ENCODE measurements at places on chromosomes 2 and 18.

GRCh38 chr2:112472547-112473263, 9.3 kb upstream of the TTL start:
- DNase-seq = no peak

DNA sequence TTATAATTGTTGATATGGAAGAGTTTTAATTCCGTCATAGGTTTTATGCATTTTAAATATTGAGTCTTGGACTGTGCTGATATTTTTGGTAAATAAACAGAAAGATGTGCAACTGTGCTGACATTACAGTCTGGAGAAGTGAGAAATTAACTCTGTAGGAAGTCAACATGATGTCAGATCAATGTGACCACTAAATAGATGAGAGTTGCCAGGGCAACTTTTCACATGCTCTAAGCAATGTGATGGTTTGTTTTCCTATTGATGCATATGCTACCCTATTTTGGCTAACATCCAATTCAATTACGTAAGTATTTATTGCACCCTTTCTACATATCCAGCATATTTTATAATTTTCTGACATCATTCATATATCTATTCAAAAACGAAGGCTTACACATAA, 1109.3 kb downstream of the TSN start:
- DNase-seq = no peak

DNA sequence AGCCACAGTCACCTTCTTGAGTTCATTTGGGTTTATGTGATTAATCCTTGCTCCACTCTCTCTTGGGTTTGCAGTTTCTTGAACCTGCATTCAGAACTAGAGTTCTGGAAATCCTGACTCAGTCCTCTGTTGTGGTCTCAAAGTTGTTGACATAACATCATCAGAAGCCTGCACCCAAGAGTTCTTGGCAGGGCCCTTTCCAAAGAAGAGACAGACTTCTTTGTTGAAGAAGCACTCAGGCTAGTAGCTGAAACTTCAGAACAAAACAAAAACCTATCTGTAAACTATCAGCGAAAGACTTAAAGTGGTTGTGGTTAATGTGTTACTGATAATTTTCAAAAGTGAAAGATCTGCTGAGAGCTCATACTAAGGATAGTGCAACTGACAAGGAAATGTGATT, 120.8 kb downstream of the FAM168B start:
- no peak for DNase-seq

- DNase-seq = no peak
Measured at GRCh38 chr18:62588217-62588616, 65.4 kb downstream of the ZCCHC2 start.

GRCh38 chr18:29644276-29644675, 1398.3 kb downstream of the DSC3 start:
- DNase-seq = no peak

- no peak for DNase-seq
Measured at GRCh38 chr2:235567842-235568241, 74.0 kb downstream of the AGAP1 start.

GRCh38 chr18:52963481-52963880, 623.5 kb downstream of the DCC start:
- no peak for DNase-seq

- DNase-seq = no peak
Measured at GRCh38 chr2:226077031-226077430, 677.5 kb downstream of the NYAP2 start.

DNA sequence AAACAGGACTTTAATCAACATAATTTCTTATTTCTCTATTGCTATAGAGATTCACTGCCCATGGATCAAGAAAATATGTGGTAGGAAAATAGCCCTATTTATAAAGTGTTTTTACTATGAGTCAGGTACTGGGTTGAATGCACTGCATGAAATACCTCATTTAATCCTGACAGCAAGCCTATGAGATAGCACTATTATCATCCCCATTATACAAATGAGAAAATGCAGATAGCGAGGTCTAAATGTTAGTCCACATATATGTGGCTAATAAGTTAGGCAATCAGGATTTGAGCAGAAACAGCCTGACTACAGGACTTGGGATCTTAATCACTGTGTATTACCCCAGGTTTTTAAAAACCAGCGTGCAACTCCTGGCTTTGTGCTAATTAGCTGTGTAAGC, 8.5 kb upstream of the LYPD1 start:
- DNase-seq = no peak

- no peak for DNase-seq
Measured at GRCh38 chr2:184683911-184684310, 85.6 kb downstream of the ZNF804A start.

DNA sequence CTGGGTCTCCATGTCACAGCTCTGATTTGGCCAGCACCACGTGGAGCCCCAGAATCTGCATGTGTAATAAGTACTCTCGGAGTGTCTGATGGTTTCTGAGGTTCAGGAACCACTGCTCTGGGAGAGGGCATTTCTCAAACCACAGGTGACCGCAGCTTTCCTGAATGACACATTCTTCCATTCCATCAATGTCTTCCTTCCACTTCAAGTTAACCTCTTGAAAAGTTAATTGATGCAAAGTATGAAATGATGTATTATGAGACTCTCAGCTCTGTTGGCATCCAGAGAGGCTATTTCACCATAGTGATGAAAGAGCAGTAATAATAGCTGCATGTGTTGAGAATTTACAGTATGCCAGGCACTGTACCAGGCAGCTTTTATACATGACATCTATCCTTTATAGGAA, 61.3 kb upstream of the CRIM1 start:
- no peak for DNase-seq

- no peak for DNase-seq
Measured at GRCh38 chr2:120686511-120687168, 49.0 kb upstream of the GLI2 start.

DNA sequence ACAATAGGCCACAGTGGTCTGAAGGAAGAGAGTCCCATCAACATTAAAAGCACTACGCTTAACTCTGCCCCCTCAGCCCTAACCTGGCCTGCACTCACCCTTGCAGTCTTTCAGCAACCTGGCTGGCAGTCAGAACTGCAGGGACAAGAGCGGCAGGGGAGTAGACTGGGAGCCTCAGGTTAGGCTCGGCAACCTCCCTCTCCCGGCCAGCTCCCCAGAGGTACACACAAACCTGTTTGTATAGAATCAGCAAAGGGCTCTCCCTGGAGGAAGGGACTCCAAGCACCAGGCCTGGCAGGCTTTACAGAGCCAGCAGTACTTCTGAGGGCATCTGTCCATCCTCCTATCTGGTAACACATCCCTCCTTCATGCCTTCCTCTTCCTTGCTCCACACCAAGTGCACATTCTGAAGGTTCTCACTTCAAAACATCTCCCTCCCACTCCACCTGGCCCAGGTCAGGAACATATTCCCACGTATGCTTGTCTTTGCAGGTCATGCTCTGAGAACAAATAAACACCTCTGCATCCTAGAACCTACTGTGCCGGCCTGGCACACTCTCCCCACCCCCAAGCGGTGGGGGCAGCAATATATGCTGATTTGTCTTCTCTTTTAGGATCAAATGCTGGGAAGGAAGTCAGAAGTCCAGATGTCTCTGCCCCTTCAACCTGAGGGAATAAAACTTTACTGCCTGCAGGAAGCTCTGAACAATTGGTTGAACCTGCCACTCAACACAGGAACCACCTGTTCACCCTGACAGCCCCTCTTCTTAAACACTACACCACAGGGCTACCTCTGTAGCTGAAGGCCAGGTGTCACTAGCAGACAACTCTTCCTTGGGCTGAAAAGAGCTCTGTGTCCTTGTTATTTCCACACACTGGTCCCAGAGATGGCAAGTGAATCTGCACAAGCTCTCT, 12.6 kb upstream of the SFXN5 start:
- no peak for DNase-seq

GRCh38 chr2:33810046-33810835, 211.1 kb upstream of the FAM98A start:
- no peak for DNase-seq

GRCh38 chr2:160221391-160222276, 21.6 kb upstream of the ITGB6 start:
- no peak for DNase-seq

- no peak for DNase-seq
Measured at GRCh38 chr2:213187833-213188532, 36.6 kb upstream of the IKZF2 start.

DNA sequence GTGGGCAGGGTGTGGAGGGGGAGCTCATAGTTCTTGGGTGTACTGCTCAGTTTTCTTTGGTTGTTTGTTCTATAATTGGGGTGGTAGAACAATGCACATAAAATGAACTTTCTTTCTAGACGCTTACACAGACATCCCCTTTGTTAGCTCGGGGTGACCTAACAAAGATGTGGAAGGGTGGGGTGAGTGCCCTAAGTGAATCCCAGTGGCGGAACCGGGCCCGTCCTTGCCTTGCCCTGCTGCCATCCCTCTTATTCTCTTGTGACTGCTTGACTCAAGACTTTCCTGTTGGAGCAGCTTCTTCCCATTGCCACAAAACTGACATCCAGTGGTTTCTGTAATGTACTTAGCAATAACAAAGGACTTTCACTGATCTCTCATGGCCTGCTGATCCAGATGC, 268.1 kb downstream of the PTGR3 start:
- DNase-seq = no peak

GRCh38 chr2:56473524-56473923, 289.7 kb downstream of the CCDC85A start:
- no peak for DNase-seq

DNA sequence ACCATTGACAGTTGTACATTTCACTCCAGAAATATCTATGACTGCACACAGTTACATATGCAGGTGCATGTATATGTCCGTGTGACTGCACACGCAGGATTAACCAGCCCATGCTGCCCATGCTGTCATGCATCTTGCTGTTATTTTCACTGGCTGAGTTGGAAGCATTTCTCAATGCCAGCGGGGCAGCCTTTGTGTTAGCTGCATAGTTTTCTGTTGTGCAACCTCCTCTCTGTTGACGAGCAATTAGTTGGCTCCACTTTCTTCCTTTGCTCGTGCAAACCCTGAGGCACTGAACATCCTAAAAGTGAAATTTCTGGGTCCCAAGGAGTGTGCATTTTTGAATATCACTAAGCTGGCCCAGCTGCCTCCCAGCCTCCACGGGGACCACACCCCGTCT, 133.4 kb upstream of the GLI2 start:
- DNase-seq = no peak

DNA sequence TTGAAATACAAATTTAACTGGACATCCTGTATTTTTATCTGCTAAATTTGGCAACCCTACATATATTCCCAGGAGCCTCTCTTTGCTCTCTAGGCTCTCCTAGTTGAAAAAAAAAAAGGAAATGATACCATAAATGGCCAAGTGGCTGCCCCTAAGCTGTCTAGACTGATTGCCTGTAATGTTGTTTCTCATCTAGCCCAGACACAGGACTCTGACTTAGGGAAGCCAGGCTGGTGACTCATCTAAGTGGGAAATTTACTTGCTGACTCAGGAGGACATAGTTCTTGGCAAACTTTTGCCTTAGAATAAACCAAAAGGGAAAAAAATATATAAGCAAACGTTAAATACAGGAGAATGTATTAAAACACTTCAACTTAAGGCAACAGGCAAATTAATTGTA, 14.6 kb upstream of the ITGAV start:
- DNase-seq = no peak

- no peak for DNase-seq
Measured at GRCh38 chr18:49752095-49752457, 61.3 kb downstream of the ACAA2 start.

DNA sequence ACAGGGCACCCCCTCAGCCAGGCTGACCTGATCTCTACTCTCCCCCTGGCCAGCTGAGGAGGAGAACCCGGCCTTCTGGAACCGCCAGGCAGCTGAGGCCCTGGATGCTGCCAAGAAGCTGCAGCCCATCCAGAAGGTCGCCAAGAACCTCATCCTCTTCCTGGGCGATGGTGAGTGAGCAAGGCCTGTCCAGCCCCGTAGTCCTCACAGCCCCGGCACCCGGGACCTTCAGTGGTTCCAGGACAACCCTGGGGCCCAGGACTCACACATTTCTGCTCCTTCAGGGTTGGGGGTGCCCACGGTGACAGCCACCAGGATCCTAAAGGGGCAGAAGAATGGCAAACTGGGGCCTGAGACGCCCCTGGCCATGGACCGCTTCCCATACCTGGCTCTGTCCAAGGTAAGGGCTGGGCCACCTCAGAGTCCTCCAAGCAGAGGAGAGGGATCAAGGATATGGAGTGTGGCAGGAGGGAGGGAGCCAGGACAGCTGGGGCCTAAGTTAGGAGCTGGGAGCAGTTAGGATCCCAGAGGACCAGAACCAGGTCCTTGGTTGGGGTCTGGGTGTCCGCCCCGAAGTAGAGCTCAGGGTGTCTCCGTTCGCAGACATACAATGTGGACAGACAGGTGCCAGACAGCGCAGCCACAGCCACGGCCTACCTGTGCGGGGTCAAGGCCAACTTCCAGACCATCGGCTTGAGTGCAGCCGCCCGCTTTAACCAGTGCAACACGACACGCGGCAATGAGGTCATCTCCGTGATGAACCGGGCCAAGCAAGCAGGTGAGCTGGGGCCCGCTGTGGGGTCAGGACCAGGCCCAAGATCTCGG, 555 bp downstream of the ALPI start:
- DNase-seq = no peak

GRCh38 chr2:95043300-95044093, 18.0 kb downstream of the MAL start:
- DNase-seq = peak; percentile 71

GRCh38 chr18:45332871-45333270, 282.4 kb upstream of the SLC14A2 start:
- DNase-seq = no peak

- DNase-seq = no peak
Measured at GRCh38 chr2:228545748-228546145, 364.3 kb upstream of the SPHKAP start.

DNA sequence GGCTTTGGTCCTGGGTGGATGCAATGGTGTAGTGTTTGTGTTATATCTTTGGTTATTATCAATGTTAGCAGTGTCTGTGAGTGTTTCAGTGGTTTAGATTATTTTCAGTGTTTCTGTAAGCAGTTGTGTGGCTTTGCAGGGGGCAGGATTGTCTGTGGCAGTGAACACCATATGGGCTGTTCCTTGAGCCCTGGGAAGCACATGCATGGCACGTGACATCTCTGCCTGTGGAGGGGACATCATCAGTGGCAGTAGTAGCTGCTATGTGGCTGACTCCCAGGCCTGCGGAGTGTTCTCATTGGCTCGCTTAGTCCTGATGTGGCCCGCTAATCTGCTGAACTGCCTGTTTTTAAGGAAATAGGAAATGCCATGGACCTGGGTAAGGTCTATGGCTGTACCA, 327.5 kb downstream of the GULP1 start:
- no peak for DNase-seq

DNA sequence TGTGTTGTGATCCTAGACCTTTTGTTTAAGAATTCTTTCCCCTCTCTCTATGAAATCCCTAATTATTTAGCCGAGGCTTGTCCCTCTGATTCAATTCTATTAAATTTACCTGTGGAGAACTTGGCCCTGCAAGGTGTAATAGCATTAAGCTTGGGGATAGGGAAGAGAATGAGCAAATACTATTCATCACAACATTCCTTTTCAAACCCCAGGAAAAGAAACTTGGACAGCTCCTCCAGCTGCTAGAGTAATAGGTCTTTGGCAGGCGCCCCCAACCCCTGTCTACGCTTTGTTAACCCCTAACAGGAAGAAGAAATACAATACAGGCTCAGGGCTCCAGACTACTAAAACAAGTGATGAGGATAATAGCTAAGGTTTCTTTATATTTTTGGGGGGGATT, 957.0 kb downstream of the CPS1 start:
- DNase-seq = no peak

GRCh38 chr2:70870790-70871189, 35.2 kb upstream of the CD207 start:
- no peak for DNase-seq

GRCh38 chr2:143704451-143705106, 575.4 kb downstream of the ARHGAP15 start:
- DNase-seq = no peak

All from SHP77 treated with DMSO at 0.1 percent for 48 hours (cell line).